ENCODE measurements at places on chromosomes 6 and 20. TPM values are rescaled to one million over a fixed set of nuclear protein-coding genes. Genes with fewer than 3 reads are reported as not detected.

The CRIP3 gene
- not detected for total RNA-seq

- DNase-seq = no peak
These were observed 59.5 kb downstream of the SCAF8 start for GRCh38 chr6:154792761-154793160.

The JPH2 gene
- 50.5 TPM for total RNA-seq

GRCh38 chr6:122283884-122284283 lies 115.6 kb upstream of the HSF2 start:
- DNase-seq = no peak

The BHLHE23 gene
- total RNA-seq = not detected

GRCh38 chr20:1469925-1470571 lies 3.4 kb upstream of the NSFL1C start:
- peak; percentile 99 for DNase-seq

GRCh38 chr6:126337323-126337722 lies 2.6 kb upstream of the CENPW start:
- DNase-seq = peak; percentile 89

The RRP36 gene
- total RNA-seq = 114 TPM

The TMEM217 gene
- total RNA-seq = 2.9 TPM

The LINC00237 gene
- not detected for total RNA-seq

The SLC35D3 gene
- not detected for total RNA-seq

The RCAN2 gene
- total RNA-seq = 1.9 TPM

DNA sequence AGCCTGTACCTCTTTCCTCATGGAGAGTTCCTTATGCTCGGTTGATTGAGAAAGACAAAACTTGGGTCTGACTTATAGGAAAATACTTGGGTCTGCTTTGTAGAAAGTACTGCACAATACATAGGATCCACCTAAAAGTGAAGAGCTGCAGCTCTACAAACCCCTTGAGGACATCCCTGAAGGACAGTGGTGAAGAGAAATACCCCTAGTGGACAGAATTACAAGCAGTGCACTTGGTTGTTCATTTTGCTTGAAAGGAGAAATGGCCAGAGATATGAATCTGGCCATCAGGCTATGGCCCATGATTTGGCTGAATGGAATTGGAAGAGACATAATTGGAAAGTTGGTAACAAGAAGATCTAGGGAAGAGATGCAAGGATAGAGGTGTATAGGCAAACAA lies 8.3 kb downstream of the CD24 start:
- no peak for DNase-seq

The AIF1 gene
- total RNA-seq = not detected

DNA sequence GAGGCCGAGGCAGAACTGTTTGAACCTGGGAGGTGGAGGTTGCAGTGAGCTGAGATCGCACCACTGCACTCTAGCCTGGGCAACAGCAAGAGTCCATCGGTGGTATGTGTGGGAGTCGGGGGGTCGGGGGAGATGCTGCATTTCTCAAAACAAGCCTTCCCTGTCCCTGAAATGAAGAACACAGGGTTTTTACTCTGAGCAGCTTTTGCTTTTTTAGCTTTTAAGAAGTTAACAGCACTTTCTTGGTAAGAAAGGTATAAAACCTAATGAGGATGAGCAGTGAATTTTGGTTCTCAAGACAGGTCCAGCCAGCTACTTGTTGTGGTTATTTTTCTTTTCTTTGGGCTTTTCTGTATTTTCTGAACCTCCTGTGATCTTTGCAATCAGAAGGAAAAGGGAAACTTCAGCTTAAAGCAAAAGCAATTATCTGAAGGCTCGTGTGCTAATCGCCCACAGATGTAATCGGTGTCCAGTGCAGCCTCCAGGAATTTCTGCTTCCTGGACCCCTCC lies 3.7 kb downstream of the RPL10A start:
- DNase-seq = peak; percentile 32

DNA sequence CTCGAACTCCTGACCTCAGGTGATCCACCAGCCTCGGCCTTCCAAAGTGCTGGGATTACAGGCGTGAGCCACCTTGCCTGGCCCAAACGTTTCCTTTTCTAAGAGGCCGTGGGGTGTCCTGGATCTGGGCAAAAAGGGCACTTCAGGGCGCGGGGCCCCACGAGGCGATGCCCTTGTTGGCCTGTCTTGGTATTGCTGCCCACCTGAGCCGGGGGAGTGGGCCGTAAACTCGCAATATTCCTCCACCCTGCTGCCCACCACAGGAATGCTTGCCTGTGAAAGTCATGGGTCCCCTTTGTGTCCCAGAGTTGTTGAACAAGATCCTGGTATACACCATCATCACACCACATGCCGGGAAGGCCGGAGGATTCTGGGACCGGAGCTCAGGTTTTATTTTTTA lies 49.0 kb downstream of the SSR1 start:
- no peak for DNase-seq

DNA sequence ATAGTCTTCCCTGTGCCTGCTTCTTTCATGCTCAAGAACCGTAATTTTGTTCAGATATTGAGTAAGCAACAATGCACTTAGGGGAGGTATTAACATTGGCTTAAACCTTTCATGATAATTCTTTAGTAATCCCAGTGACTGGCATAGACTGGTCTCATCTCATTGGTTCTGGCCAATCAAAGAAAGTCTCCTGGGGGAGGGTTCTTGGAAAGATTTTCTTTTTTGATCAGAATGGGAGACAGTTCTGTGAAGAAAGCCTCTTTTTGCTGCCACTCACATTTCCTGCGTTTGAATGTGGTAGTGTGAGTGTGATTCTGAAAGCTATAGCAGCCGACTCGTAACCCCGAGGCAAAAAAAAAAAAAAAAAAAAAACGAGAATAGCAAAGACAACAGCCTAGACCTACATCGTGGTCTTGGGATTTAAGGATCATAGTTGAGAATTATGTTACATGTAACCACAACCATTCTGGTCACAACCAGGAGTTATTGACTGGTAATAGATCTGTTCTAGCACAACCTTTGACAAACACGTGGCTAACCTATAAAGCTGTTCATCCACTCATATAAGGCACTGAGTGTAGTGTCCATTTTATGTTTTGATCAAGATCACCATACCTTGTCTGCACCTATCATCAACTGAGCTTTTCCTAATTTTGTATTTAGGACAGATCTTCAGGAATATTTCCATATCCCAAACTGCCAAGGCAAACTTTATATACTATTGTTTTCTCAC lies 15.1 kb upstream of the TMEM217 start:
- DNase-seq = no peak

The EDN1 gene
- total RNA-seq = 2.9 TPM

The HS3ST5 gene
- 0.32 TPM for total RNA-seq

GRCh38 chr20:48986899-48987298 lies 59.2 kb upstream of the CSE1L start:
- DNase-seq = no peak

GRCh38 chr6:127547215-127547614 lies 28.1 kb upstream of the MTCL3 start:
- DNase-seq = no peak

GRCh38 chr20:61045876-61046585 lies 206.0 kb upstream of the CDH4 start:
- DNase-seq = no peak

- DNase-seq = no peak
These were observed 400.0 kb upstream of the CDH4 start for GRCh38 chr20:60851826-60852704.

- DNase-seq = peak; percentile 88
These were observed 56.3 kb upstream of the ANKEF1 start for GRCh38 chr20:9978397-9979004.

Measured in fibroblast of villous mesenchyme (primary cell).